ENCODE measurements at places on chromosomes 7 and 10.

DNA sequence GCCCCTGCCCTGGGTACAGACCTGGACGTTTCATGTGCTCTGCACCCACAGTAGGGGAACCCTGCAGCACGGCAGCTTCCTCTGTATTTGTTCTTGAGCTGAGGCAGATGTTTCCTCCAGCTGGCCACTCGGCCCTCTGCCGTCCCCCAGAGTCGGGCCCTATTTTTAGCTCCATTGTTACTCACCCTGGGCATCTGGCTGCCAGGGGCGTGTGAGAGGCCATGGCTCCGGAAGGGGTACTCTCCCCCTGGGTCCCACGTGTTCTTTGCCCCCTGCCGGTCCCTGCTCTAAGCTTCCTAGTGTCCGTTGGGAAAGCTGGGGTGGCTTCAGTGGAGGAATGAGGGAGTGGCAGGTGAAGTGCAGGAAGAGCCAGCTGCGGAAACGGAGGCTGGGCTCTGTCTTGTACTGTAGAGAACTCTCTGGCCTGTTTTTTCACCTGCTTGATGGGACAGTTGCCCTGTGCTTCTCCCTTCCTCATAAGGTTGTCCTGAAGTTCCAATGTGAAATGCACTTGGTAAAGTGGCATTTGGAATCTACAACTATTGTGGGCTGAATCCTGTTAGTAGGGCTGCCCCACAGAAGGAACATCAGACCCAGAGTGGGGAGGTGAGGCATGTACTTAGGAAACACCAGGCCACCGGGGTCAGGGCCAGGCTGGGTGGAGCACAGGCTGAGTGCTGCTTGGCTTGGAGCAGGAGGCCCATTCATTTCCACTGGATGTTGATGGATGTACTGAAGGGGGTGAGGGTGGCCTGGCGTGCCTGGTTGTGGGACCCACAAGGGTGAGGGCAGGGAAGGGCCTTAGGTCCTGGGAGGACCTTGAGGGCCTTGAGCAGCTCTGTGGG is 30.6 kb downstream of the PALD1 start:
- DNase-seq = no peak

- DNase-seq = no peak
These were observed 1209.8 kb upstream of the CELF2 start for GRCh38 chr10:9807846-9808245.

GRCh38 chr10:127349737-127350136 is 153.3 kb upstream of the INSYN2A start:
- DNase-seq = no peak

DNA sequence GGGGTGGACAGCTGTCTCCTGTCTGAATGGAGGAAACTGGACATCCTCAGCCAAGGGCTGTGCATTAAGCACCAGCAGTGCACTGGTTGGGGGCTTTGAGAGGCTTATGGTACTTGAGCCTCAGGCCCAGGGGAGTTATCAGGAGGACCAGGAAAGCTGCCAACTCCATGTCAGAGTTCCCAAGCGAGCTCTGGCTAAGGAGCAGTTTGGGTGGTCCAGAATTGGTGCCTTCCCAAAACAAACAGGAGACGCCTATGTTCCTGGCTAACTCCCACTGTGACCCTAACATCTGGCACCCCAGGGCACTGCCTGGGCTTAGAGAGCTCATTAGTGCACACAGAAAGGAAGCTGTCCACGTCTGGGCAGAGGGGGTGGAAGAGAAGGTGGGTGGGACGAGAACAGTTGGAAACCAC is 408.6 kb upstream of the NPVF start:
- DNase-seq = no peak

DNA sequence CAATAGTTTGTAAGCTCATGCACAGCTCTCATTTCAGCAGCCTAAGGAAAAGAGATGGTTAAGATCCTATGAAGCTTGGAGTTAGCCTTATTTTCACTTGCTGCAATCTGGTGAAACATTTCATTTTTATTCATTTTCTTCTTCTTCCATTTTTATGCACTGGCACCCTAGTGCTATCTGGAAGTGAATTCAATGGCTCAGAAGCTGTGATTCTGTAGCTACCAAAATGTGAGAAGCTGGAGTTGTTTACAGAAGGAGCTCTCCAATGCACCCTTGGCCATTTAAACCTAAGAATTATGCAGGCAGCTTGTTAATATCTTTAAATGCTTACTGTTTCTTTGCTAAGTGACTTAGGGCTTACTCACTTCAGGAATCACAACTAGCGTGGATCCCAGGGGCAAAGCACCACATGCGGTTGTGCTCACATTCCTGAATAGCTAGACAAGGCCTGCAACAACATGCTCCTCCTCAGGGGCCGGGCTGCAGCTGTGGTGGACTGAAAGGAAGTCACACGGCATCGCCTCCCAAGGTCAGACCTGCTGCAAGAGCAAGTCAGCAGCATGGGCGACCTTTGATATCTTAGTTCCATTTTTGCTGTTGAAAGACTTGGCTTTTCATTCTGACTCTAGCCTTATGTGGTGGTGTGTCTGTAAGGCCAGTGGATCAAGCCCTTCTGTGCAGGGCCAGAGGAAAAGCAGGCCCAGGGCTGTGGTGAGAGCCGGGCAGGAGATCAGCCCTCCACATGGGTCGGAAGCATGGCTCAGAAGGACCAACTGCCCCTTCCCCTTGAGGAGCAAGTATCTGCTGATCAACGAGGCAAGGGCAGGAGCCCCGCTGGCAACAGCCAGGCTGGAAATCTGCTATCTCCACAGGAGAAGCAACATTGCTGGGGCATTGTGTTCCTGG is 91.9 kb upstream of the MBL2 start:
- no peak for DNase-seq

DNA sequence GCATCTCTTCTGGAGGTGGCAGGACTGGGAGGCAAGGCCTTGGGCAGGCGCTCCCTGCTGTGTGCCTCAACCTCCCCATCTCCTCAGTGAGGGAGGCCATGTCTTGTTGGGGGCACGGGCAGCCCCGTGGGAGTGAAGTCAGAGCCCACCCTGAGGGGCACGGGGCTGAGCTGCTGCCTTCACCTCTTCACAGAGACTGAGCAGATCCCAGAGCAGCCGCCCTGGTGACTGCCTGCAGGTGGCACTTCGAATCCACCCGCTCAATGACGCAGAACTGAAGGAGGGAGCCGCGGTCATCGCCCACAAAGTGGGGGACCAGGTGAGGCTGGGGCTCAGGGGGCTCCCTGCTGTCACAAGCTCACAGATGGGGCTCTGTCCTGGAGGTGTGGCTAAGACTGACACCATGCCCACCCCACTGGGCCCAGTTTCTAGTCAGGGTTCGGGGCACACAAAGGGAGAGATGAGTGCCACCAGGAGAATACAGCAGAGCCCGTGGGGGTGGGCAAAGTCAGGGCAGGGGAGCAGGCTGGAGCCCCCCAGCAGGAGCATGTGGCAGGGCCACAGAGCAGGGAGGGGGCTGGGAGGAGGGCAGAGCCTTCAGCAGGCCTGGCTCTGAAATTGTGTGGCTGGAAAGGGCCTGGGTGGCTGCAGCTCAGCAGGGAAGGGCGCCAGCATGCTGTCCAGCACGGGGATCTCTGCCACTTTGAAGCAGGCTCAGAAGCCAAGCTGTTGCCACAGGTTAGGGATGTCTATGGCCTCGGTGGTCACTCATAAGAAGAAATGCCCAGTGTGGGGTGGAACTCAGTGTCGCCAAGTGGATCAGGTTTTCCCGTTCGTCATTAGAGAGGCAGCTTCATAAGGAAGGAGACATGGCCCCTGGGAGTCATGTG is 18.8 kb upstream of the CHST12 start:
- DNase-seq = no peak

DNA sequence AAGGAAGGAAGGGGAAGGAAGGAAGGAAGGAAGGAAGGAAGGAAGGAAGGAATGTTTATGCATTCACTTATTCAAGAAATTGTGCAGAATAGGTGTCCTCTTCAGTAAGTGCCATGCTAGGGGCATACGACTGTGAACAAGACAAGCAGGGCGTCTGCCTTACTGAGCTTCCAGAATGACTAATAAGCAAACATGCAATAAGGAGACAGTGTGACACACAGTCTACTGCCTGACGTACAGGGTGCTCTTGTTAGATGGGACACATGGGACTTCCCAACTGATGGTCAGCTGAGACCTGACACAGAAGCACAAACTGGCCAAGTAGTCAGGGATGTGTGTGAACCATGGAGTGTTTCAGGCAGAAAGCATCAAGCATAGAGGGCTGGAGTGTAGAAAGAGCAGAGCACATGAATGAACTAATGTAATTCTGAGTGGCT is 18.2 kb downstream of the DNAJC12 start:
- DNase-seq = no peak

DNA sequence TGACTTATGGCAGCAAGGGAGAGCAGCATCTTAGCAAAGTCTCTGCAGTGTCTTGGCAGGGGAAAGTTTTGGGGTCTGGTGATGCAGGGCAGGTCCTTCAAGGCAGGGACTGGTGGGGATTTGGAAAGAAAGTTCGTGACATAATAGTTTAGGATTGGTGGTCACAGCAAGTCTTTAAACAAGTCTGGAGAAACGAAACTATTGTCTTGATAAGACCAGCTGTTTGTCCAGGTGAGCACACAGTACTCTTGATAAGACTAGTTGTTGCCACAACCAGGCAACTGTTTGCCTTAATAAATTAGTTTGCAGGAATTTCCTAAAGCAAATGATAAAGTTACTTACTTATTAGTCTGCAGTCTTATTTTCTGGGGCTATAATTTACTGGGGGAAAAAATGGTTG is 136.1 kb downstream of the AKR1D1 start:
- DNase-seq = no peak

DNA sequence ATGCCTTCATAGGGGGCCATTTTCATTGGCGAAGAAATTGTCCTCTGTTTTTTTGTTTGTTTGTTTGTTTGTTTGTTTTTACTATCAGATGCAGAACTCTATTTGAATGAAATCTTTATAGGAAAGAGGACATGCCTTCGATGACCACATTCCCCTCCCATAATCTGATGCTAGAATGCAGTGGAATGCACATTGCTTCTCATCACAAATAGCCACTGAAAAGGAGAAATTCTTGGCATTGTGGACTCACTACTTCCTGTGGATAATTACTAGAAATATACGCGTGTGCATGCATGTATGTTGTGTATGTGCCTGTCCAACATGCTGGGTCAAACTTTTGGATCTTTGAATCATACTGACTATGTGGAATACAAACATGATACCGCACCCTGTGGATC is 70.5 kb upstream of the SFMBT2 start:
- DNase-seq = no peak

GRCh38 chr10:6699336-6699735 is 119.3 kb upstream of the PRKCQ start:
- DNase-seq = no peak

DNA sequence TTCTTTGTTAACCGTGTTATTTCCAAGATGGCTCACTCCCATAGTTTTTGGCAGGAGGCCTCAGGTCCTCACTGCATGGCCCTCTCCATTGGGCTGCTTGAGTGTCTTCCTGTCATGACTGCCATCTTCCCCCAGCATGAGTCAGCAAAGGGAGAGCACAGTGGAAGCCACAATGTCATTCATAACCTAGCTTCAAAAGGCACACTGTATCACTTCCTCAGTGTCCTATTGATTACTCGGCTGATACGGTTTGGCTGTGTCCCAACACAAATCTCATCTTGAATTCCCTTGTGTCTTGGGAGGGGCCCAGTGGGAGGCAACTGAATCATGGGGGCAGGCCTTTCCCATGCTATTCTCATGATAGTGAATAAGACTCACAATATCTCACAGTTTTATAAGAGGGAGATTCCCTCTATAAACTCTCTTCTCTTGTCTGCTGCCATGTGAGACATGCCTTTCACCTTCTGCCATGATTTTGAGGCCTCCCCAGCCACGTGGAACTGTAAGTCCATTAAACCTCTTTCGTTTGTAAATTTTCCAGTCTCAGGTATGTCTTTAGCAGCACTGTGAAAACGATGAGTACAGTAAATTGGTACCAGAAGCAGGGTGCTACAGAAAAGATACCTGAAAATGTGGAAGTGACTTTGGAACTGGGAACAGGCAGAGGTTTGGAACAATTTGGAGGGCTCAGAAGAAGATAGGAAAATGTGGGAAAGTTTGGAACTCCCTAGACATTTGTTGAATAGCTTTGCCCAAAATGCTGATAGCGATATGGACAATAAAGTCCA is 106.5 kb downstream of the PRLHR start:
- no peak for DNase-seq

GRCh38 chr7:13540429-13540828 is 449.0 kb downstream of the ETV1 start:
- no peak for DNase-seq

- DNase-seq = no peak
These were observed 37.6 kb upstream of the MYL10 start for GRCh38 chr7:101666741-101667140.

- no peak for DNase-seq
These were observed 225.1 kb downstream of the GATA3 start for GRCh38 chr10:8279598-8279997.

DNA sequence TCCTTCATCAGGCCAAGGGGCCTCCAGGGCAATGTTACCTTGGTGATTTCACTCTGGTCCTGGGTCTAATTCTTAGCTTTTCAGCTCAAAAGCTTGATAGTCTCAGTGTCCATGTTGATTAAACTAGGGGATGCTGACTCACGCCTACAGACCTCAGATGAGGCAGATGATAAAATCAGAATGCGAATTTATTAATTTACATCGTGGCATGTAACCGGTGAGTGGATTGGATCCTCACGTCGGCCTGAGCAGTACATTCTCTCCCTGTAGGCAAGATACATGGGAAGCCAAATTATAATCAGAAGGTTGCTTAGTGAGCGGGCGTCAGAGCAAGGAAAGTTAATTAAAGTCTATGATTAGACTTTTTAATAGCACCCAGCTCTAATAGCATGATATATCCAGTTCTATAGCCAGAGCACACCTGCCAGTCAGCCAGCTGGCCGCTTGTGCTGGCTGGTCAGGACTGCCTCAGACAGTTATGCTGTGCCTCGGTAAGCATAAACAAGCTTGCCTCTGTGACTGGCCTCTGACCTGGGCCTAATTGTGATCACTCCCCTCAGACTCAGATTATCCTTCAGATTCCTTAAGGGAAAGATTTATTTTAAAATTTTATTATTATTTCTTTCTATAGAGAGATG is 20.2 kb upstream of the CPA5 start:
- no peak for DNase-seq

GRCh38 chr7:27032839-27033238 is 63.0 kb downstream of the HOXA1 start:
- no peak for DNase-seq

DNA sequence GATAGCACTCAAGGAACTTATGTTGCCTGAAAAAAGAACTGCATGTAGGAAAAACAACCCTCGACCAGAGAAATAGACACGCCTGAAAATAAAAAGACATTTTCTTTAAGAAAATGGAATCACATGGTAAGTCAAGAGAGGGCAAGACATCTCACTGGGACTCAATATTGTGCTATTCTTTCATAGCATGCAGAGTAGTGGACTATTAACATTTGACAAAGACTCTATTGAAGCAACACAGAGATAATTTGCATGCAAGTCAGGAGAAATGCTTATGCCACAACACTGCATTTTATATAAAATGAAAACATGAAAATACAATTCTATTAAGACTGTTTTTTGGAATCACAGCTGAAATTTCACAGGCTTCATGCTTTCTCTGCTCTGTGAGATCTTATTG is 77.9 kb upstream of the RHOBTB1 start:
- DNase-seq = no peak

DNA sequence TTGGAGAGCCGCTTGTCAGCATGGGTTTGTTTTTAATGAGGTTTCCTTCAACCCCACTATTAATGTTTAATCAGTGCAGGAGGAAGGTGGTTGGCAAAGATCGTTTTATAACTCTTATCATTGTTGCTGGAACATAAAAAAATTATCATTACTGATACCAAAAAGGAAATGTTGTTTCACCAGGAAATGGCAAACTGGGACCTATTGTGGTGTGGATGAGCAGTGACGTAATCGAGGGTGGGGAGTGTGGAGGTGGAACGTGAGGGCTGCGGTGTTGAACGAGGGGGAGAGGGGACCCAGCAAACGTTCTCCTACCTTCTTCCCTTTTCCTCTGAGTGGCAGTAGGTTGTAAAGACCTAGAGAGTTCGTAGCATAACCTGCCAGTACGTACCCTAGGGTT is 71.9 kb upstream of the TOMM7 start:
- no peak for DNase-seq
